ENCODE measurements at places on chromosomes 13 and 19.

DNA sequence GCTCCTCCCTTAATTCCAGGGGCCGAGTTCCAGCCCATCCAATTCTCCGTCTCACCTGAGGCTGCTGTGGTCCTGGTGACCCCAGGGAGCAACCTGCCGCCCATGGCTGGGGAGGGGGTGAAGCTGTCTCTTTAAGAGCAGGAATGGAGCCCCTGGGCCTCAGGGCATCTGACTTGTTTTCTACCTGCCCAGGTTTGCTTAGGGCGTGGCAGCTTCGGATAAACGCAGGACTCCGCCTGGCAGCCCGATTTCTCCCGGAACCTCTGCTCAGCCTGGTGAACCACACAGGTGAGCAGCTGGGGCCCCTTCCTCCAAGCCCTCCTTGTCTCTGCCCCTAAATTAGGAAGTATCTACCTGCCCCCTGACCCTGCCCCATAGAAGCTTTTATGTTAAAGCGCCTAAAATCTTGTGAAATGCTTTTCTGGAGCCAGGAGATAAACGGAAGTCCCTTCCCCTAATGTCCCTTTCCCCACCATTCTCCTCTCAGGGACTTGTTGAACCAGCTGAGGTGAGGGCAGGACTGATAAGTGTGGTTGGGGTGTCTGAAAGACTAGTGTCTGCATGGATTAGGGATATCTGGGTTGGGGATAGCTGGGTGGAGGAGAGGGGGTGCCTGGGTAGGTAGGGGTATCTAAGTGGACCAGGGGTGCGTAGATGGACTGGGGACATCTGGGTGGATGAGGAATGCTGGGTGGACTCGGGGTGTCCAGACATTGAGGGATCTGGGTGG lies 614 bp downstream of the FXYD3 start:
- DNase-seq: no peak

- no peak for DNase-seq
These were observed 1.1 kb downstream of the ADAMTS10 start for GRCh38 chr19:8609279-8610040.

- DNase-seq: no peak
These were observed 406.3 kb downstream of the DCT start for GRCh38 chr13:94073007-94073744.

GRCh38 chr13:48682436-48682835 lies 28.7 kb downstream of the CYSLTR2 start:
- DNase-seq: no peak

- DNase-seq: no peak
These were observed 776 bp upstream of the NCLN start for GRCh38 chr19:3184847-3185460.

DNA sequence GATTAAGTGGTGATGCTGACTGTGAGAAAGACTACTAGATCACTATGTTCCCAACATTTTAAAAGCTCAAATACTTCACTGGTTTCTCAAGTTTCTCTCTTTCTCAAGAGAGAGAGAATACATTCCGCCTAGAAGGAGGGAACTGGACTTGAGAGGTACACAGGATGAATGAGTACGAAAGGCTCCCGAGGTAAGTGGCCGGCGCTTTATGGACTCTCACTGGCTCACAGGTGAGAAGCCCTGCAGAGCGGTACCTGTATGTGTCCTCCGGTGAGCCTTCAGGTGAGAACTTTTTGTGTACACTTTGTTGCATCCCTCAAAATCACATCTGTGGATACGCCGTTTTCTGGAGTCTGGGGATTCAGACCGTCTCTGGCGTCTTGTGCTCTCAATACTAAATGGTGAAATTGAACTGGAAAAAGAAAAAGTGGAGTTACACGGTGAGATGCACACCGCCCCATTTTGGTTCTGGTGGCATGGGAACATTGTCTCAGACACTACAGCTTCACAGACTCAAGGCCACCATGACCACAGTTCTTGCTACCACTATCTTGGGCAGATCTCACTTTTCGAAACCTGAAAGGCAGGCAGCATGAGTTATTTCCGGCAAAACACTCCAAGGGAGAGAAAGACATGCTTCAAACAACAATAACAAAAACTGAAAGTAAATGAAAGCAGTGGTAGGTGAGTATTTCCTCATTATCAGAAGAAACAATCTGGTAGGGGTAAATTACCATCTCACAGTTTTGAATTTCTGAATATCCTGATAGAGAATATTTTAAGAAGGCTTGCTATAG lies 418.9 kb downstream of the KLF12 start:
- no peak for DNase-seq

DNA sequence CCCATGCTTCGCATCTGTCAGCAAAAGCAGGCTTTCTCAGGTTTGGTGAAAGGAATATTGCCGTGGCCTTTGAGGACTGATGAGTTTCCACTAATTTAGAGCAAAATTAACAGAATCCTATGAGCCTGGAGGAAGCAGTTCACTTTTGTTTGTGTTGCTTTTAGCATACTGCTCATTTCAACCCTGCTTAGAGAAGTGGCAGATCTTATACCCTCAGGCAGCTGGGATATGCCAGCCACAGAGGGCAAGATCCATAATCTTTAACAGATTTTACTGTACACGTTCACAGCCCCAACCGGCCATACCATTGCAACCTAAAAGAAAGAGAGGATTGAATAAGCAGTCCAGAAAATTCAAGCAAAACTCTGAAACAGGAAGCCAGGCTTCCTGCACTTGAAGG lies 60.5 kb downstream of the COL4A2 start:
- no peak for DNase-seq

DNA sequence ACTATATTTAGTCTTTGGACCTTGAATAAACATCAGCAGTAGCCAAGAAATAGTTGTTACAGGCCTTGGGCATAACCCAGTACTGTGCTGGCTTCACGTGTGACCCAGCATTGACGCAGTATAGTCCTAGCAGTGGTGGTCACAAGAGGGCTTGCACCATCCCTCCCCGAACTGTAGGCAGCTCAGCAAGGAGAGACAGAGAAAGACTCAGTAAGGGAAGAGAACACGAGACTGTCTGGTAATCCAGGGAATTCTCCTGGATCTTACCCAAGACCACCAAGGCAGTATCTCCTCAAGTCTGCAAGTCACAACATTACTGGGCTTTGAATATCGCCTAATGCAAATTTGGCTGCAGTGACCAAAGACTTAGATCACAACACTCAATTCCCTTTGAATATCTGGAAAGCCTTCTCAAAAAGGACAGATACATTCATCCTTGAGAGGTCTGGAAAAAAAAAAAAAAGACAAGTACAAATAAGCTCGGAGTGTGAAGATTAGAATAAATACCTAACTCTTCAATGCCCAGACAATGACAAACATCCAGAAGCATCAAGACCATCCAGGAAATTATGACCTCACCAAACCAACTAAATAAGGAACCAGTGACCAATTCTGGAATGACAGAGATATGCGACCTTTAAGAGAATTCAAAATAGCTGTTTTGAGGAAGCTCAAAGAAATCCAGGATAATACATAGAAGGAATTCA lies 39.7 kb downstream of the CAB39L start:
- no peak for DNase-seq

DNA sequence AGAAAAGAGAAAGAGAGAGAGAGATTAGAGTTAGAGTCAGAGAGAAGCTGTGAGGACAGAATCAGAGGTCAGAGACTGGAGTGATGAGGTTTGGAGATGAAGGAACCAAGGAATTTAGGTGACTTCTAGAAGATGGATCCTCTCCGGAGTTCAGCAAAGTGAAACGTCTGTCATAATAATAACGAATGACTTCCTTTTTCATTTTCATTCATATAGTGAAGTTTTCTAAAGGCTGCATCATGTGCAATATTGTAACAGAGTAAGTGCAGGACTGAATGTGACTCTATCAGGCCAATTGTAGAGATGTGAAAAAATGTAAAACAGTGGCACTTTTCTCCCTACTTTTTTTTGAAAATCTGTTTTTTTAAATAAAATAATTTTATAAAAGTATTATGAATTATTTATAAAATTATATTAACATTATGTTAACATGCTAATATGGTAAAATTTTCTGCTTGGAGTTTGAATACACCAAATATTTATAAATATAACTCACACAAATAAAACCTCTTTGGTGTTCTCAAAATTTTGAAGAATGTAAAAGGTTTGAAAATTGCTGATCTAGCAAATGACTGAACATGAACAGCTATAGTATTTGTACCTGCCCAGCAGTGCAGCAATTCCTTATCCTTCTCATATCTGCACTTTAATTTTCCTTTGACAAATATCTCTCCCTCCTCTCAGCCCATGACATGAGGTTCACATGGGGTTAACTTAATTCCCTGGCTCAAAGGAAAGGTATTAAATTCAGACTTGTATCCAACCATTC lies 4.2 kb upstream of the TNFSF11 start:
- no peak for DNase-seq

DNA sequence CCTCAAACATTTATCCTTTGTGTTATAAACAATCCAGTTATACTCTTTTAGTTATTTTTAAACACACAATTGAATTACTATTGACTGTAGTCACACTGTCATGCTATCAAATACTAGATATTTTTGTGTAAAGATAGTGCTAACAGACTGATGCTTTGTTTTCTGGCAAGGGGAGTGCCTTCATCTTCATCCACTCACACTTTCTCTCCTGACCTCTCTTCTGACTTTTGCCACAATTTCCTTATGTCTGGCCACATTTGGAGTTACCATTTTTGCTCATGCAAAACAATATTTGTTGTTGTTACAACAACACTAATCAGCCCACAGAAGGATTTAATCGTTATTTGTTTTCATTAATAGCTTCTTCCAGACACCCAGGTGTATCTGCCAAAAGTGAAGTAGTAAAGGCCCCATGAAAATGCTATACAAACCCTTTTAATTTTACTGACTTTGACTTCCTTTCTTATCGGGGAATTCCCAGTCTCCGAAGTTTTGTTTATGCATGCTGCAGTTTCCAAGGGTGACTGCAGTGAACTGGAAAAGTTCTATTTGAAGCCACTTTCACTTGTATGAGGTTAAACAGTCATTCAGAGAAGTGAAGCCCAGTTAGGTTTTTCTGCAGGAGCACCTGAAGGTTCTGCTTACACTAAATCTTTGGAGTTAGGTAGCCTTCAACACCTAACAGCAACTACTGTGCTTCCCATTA lies 66.1 kb upstream of the FRY start:
- DNase-seq: peak; percentile 71

GRCh38 chr13:60482012-60482411 lies 85.0 kb downstream of the TDRD3 start:
- no peak for DNase-seq

Measured in naive B cell (primary cell).